ENCODE measurements at places on chromosomes 2 and 18.

DNA sequence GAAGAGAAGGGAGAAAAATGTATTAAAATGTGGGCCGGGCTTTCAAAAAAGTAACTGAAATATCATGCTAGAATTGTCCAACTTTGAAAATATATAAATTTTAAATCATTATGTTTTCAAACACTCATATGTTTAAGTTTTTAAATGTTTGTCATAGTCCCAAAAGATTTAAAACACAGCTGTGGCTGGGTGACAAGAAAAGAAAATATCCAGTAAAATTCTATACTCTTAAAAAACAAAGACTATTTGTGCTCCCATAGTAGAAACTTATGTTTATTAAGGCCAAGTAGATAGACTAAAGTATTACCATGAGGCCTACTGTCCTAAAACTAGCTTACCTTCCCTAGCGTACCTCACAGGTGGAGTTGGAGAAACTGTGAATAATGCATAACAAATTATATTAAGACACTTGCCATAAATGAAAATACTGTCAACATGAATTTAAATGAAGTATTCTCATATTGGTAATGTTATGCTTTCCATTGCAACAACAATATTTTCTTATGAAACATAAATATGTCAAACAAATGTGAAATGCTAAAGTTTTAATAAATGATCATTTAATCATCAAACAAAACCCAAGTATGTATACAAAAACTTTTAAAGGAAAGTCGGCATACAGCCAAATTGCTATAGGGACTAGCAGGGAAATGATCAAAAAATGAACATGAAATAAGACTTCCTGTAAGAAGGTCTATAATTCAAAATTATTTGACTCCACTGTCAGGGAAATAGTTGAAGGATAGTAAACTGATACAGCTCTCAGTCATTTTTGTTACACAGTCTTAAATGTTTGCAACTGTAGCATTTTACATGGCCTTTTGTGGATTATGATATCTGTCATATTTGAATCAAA, 13.4 kb downstream of the MEIS1 start:
- DNase-seq: no peak

- DNase-seq: no peak
Observed at GRCh38 chr2:33059471-33060156, 112.9 kb downstream of the LTBP1 start.

DNA sequence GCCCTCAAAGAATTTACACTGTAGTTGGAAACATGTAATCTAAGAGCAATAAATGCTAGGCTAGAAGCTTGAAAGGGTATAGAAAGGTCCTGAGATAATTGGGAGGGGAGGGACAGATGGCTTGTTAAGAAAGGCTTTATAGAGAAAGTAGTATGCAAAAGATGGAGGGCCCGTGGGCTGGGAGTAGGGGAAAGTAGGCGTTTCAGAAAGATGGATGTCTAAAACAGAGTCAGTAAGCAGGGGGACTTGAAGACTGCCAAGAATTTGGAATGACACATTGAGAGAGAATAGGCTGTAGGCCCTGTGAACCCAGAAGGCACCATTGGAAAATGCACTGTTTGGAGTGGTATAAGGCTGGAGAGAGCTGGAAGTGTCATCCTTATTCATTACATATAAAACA, 822 bp downstream of the PSMG2 start:
- no peak for DNase-seq

GRCh38 chr2:85134896-85135659, 1.9 kb downstream of the TCF7L1 start:
- no peak for DNase-seq

GRCh38 chr2:3176071-3176868, 201.3 kb downstream of the EIPR1 start:
- DNase-seq: no peak

GRCh38 chr2:143808166-143808565, 678.9 kb downstream of the ARHGAP15 start:
- DNase-seq: no peak

DNA sequence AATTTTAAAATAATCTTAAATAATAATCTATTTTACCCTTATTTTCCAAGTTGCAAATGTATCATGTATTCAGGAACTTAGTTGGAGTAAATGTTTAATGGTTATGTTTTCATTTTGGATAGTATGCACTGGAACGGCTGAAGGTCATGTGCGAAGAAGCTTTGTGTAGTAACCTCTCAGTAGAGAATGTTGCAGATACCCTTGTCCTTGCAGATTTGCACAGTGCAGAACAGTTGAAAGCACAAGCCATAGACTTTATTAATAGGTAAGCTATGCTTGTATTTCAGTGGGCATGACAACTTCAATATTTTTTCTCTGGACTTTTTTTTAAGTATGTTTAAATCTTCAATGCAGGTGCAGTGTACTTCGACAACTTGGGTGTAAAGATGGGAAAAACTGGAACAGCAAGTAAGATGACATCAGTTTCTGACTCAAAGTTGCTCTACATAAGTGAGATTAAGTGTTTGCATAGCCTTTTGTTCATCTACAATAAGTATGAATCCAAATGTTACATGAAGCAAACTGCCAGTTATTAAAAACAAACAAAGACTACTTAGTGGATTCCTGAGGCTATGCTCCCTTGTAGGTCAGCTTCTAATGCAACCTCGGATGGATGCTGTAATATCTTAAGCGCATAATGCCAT, 63.1 kb downstream of the SPOPL start:
- DNase-seq: no peak

DNA sequence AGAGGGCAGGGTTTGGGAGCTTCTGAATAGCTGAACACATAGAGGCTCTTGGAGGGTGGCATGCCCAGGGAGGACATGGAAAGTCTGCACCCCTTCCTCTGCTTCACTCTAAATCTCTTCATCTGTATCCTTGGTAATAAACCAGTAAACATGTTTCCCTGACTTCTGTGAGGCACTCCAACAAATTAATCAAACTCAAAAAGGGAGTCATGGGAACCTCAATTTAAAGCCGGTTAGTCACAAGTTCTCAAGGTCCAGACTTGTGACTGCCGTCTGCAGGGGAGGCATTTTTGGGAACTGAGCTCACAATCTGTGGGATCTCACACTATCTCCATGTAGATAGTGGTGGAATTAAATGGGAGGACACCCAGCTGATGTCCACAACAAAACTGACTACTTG, 33.1 kb upstream of the STON1 start:
- no peak for DNase-seq

DNA sequence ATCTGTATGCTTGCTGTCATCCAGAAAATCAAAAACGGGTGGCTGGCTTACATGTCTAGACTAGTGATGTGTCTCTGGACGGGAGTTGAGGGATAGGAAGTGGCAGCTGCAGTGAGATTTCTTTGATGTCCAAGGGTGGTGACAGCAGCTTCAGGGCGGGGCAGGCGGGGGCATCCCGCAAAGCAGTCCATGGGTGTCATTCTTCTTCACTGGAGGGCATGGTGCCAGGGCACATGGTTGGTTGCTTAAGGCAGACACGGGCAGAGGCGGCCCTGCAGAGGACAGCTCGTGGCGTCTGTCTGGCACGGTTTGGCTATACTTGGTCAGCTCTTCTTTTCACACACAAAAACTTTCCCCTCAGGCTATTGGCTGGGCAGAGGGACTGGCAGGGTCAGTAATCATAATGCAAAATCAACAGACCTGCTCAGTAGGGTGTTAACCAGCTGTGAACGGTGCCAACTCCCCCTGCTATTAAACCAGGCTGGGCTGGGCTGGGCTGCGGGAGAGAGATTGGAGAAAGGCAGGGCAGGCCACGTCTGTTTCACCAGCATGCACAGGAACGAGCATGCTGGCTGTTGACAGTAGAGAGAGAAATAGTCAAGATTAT, 63.7 kb downstream of the COL4A3 start:
- no peak for DNase-seq

- DNase-seq: no peak
Observed at GRCh38 chr2:128370468-128371247, 52.0 kb upstream of the HS6ST1 start.

- no peak for DNase-seq
Observed at GRCh38 chr2:205996161-205996560, 89.8 kb downstream of the INO80D start.

- no peak for DNase-seq
Observed at GRCh38 chr2:60488291-60488690, 65.2 kb downstream of the BCL11A start.

GRCh38 chr2:109295781-109296117, 166.7 kb downstream of the SH3RF3 start:
- no peak for DNase-seq

DNA sequence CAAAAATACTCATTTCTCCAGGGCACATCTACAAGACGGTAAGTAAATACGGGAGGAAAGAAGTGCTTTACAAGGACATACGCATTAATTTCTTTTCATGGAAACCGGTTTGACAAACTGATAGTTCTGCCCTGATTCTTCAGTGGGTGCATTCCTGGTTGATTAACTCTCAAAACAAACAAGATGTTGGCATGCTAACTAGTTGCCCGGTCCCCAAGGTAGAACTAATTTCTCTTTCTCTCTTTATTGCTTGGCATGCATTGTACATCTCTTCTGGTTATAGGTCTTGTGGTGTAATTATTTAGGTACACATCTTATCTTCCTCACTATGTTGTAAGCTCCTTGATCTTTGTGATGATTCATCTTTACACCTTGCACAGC, 46.9 kb upstream of the SPATS2L start:
- no peak for DNase-seq

GRCh38 chr2:27911458-27912210, 21.1 kb downstream of the BABAM2 start:
- no peak for DNase-seq

GRCh38 chr2:33365264-33365970, 111.0 kb upstream of the RASGRP3 start:
- no peak for DNase-seq

GRCh38 chr18:64294967-64295366, 146.1 kb upstream of the LINC00305 start:
- no peak for DNase-seq

Data from stimulated activated CD4-positive, alpha-beta T cell treated with anti-CD3 and anti-CD28 coated beads, TNF-alpha, amount 100 ng/mL, for 1 hour (primary cell).